ENCODE measurements at places on chromosomes 12 and 14.

GRCh38 chr12:6423267-6424007 lies 21.3 kb upstream of the CD27 start:
- peak; percentile 95 for DNase-seq

DNA sequence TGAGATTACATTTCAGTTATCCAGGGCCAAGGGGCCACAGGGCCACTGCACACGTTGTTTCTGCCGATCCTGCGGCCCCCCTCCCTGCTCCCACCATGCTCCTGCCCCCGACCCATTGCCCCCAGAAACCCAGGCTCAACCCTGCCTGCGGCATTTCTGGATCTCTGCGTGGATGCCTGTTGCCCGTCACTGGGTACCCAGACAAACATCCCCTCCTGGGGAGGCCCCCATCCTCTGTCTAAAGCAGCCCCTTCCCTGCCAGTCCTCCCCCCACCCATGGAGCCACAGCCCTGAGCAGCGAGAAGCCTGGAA lies 326.4 kb upstream of the SFSWAP start:
- DNase-seq, result no peak

- no peak for DNase-seq
Measured at GRCh38 chr14:91869556-91869955, 2.2 kb upstream of the TC2N start.

DNA sequence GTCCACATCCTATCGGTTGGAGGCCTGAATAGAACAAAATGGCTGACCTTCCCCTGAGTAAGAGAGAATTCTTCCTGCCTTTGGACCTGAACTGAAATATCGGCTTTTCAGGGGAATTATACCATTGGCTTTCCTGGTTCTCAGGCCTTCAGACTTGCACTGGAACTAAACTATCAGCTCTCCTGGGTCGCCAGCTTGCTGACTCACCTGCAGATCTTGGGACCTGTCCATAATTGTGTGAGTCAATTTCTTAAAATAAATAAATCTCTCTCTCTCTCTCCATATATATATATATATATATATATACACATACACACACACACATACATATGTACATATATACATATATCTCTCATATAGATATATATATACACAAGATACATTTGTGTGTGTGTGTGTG lies 41.6 kb downstream of the KCNK10 start:
- no peak for DNase-seq

DNA sequence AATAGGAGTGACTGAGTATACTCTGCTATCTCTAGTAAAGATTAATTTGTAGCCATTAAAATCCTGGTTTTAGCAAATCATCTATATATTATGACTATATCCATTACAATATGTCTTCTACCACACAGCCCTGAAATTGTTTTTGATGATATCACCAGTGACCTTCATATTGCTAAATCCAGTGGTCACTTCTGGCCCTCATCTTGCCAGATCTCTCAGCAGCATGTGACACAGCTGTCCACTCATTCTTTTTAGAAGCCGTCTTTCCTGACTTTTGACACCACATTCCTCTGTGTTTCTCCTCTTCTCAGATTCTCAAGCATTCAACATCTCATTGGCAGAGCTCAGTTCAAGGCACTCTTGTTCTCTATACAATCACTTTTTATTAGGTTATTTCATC lies 54.9 kb downstream of the CPNE8 start:
- no peak for DNase-seq

GRCh38 chr14:70685474-70686197 lies 43.9 kb downstream of the TTC9 start:
- DNase-seq, result no peak

- no peak for DNase-seq
Measured at GRCh38 chr12:24444634-24445033, 495.2 kb upstream of the SOX5 start.

DNA sequence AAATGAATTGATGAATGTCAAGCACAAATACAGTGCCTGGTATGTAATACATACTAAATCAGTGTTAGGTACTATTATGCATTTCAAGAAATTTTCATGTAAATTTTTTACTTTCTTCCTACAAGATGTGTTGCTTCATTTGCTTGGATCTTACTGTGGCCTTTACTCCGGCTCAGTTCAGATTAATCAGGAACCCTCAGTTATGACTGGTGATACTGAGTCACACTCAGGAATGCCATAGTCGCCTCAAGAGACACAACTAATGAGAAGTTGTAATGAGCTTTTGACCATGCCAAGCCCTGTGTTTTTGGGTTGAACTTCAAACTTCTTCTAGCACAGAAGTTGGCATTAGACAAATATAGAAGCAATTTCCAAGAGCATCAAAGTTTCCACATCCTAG lies 96.0 kb downstream of the TGFB3 start:
- no peak for DNase-seq

- DNase-seq, result no peak
Measured at GRCh38 chr12:51838036-51838435, 10.5 kb downstream of the FIGNL2 start.

DNA sequence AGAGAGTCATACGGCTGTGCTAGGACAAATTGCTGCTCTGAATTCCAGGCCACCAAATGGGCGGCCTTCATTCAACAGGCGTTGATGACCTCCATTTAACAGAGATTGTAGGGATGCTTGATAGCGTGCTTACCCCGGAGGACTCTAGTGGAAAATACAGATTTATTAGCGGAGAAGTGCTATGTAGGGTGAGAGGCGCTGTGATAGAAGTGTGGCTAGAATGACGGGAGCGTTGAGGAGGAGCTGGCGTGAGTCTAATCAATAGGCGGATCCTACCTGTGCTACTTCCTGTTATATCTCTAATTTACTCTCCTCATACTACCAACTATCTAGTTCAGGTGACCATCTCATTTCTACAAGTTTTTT lies 668 bp downstream of the MRPS35 start:
- peak; percentile 35 for DNase-seq

DNA sequence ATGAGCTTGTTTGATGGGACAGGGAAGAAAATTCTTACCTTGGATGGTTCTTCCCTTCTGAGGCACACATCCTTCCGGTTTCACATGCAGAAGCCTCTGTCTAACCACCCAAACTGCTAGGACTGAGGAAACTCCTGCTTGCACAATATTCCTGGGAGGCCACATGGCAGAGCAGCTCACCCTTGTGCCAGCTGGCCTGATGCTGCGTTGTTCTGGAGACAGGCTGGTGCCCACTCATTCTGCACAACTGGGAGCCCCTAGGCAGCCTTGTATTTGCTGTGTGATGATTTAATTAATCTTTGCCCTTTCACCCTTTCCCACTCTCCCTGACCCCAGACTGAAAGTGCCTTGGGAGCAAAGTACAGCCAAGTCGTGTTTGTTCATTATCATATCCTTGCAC lies 130.8 kb downstream of the RTN1 start:
- DNase-seq, result no peak

DNA sequence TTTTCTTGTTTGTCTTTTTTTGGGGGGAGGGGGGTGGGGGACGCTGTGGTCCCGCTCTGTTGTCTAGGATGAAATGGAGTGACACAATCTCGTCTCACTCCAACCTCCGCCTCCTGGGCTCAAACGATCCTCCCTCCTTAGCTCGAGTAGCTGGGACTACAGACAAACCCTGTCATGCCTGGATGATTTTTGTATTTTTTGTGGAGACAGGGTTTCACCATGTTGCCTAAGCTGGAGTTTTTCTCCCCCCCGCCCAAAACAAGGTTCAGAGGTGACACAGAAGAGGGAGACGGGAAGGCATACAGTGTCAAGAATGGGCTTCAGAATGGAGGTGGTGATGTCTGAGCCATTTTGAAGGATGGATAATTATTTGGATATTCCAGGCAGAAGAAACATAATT lies 116.9 kb upstream of the ATF1 start:
- DNase-seq, result no peak

DNA sequence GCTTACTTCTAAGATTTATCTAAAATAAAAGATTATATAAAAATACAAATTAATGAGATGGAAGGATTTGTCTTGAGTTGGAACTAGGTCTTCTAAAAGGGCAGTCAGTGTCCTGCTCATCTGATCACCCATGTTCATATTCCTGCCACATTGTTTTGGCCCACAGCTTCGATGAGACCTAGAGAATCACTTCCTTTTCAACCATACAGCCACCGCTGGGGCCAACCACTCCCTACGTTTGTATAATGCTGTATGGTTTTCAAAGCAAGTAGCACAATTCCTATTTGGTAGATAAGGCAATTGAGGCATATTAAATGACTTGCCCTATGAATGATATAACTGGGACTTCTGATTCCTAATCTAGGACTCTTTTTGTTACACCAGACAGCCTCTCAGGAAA lies 249.4 kb downstream of the ZFP36L1 start:
- no peak for DNase-seq

GRCh38 chr12:104599272-104600035 lies 142.7 kb downstream of the CHST11 start:
- DNase-seq, result no peak

DNA sequence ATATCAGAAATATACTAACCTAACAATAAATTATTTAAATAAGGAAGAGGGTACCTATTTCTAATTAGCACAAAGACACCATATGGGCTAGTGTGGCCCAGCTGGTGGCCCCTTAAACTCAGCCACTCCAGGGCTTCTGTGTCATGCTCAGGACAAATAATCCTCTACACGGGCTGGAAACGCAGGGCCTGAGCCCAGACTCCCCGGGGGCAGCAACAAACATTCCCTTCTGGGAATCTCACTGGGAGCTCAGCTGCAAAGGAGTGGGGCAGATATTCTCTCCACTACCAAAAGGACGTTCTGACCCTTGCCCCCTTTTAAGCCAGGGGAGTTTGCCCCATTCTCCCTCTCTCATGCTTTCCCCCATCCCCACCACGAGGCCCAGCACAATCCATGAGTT lies 43.7 kb upstream of the ELK3 start:
- no peak for DNase-seq

DNA sequence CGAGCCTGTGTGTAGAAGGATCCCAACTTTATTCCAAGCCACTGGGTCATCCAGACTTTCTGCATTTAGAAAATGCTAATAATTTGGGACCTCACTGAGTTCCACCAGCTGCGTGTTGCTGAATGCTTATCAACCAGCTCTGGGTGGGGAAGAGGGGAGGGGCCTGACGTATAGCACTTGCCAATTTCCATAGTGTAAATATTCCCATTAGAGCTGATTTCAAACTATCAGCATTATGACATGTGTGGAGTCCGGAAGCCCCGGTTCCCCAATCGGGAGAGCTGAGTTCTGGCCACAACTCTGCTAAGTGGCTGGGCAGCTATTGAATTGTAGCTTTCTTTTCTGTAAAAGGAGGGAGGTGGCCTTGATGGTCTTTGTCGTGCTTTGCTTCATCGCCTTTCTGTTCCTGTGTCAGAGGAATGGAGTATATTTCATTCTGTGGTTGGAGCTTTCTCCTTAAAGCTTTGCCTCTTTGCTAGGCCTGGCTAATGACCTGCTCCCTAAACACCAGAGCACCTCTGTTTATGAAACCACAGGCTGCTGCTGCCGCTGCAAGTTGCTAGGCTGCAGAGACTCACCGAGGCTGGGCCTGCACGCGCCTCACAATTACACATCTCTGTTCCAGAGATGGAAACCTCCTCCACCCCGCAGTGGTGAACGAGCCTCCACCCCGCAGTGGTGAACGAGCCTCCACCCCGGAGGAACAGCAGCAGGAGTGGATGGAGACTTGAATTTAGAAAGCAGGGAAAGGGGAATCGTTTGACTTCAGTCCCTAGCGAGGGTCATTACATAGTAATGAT lies 7.7 kb upstream of the BCL7A start:
- no peak for DNase-seq

DNA sequence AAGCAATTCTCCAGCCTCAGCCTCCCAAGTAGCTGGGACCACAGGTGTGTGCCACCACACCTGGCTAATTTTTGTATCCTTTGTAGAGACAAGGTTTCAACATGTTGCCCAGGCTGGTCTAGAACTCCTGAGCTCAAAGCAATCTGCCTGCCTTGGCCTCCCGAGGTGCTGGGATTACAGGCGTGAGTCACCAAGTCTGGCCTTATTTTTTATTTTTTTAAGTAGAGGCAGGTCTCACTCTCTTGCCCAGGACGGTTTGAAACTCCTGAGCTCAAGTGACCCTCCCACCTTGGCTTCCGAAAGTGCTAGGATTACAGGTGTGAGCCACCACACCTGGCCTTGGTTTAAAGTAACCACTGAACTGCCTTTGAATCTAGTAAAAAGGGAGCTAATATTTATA lies 56.8 kb downstream of the SPPL3 start:
- DNase-seq, result no peak

GRCh38 chr12:89880690-89881350 lies 172.2 kb upstream of the ATP2B1 start:
- DNase-seq, result peak; percentile 86

- DNase-seq, result no peak
Measured at GRCh38 chr12:49455501-49455900, 83.3 kb upstream of the KCNH3 start.

DNA sequence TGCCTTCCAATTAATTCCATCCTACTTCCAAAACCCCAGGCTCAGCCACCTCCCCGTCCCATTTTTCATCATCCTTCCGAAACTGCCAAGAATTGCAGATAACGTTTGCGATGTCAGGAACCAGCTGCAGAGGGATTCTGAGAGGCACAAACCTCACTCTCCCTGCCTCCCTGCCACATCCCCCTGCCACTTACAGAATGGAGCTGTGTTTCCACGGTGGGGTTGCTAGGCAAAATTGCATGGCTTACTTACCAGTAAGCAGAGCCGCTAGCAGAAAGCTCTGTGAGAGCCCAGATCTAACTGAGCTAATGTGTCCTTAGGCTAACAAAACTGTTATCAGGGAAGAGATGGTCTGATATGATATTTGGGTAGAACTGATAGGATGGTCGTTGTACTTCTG lies 127.4 kb downstream of the KCNK10 start:
- no peak for DNase-seq

GRCh38 chr14:40760704-40761103 lies 846.0 kb upstream of the LRFN5 start:
- no peak for DNase-seq

GRCh38 chr12:103735291-103735690 lies 105.7 kb downstream of the NT5DC3 start:
- DNase-seq, result no peak

DNA sequence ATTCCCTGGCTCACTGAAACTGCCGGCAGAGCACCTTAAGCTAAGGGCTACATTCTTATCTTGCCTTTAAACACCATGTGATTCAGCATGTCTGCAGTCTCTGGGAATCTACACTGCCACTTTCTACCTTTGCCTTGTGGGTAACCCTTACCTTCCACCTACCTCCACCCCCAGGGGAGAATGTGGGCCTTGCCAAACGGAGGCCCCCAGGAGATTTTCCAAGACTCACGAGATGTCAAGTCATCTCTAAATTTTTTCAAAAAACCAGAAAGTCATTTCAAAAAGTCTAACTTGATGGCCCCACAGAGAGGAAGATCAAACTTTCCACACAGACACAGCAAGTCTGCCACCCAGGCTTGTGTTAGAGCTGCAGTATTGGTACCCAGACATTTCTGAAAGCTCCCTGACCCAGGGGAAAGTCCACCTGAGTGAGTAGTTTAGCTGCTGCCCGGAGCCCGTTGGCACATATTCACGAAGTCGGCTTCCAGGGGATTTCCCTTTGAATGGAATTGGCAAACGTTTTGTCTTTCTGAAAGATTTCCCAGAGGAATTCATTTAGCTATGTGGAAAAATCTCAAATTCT lies 4.7 kb upstream of the PSMA6 start:
- peak; percentile 39 for DNase-seq

- no peak for DNase-seq
Measured at GRCh38 chr14:105053996-105054395, 11.2 kb downstream of the GPR132 start.
